ENCODE measurements at places on chromosomes 12 and 14.

- no peak for DNase-seq
These were observed 160.5 kb downstream of the KITLG start for GRCh38 chr12:88419794-88420193.

DNA sequence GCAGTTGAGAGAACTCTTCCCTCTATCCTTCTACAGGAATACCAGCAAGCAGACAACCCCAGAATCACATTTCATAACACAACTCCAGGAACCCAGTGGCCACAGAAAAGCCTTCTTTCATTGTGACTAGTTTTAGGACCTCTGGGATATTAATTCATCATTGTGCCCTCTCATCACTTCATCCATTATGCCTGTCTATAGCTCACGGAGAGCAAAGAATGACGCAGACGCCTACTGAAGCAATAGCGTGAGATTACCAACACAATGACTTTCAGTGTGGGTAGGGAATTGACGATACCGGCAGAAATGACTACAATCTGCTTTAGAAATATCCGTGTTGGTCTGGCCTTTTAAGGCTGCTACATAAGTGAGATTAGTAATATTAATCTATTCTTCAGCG lies 158.1 kb upstream of the FOXG1 start:
- no peak for DNase-seq

GRCh38 chr12:4156317-4156716 lies 117.2 kb upstream of the CCND2 start:
- DNase-seq, result no peak

DNA sequence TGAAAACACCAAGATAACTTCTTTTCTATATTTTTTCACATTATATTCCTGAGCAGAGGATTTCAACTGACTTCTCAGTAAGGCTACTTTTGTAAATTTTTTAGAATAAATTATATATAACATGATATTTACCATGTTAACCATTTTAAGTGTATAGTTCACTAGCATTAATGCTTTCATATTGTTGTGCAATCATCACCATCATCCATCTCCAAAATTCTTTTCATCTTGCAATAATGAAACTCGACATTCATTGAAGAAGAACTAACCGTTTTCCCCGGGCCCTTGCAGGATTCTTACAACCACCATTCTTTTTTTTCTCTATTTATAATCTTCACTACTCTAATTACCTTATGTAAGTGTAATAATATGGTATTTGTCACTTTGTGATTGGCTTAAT lies 1036.1 kb downstream of the LRFN5 start:
- DNase-seq, result no peak

- no peak for DNase-seq
These were observed 58.8 kb downstream of the PIK3C2G start for GRCh38 chr12:18320036-18320617.

Measured in stimulated activated CD4-positive, alpha-beta T cell treated with anti-CD3 and anti-CD28 coated beads, Interleukin-15, amount 100 ng/mL, for 1 hour (primary cell).